GM23248 (cell line): ENCODE measurements at places on chromosomes 6 and 20. TPM values are rescaled to one million over a fixed set of nuclear protein-coding genes. Genes with fewer than 3 reads are reported as not detected.

DNA sequence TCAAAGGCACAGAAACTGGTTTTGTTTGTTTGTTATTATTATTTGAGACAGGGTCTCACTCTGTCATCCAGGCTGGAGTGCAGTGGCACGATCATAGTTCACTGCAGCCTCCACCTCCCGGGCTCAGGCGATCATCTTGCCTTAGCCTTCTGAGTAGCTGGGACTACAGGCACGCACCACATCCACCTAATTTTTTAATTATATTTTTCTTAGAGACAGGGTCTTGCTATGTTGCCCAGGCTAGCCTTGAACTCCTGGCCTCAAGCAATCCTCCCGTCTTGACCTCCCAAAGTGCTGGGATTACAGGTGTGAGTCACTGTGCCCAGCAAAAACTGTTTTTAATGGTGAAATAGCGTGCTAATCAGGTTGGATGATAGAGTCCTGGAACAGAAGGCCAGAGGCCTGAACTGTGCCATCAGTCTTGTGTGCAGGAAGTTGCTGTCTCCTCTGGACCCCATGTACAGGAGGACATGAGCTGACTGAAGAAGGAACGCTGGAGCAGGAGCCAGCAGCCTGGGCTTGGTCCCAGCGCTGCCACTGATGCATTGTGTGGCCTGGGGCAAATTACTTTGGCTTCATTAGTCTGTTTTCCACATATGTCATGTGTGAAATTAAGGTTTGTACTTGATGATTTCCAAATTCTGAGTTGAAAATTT is 4.9 kb downstream of the TM9SF4 start:
- H3K27ac ChIP-seq, result no peak overlapping the region
- no peaks in the 10 kb centered on the region for H3K27me3 ChIP-seq
- H3K36me3 ChIP-seq, result no peaks in the 10 kb centered on the region
- H3K4me3 ChIP-seq, result no peak overlapping the region
- peak; percentile 41 for DNase-seq

DNA sequence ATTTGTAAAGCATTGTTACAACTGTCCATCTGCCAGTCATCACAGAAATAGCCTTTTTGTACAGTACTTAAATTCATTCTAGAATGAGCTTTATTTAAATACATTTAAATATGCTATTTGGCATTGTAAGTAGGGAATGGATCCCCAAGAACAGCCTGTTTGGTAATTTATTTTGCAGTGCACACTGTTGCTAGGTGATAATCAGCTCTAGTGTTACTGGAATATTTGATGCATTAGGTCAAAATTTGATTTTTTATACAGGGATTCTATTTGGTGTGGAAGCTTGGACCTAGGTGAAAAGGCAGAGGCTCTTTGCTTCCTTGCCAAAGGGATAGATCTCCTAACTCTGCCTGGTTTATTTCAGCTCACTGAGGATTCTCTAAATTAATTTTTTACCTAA is 593.7 kb downstream of the EPM2A start:
- no peak overlapping the region for H3K4me3 ChIP-seq
- no peaks in the 10 kb centered on the region for H3K27me3 ChIP-seq
- H3K4me1 ChIP-seq, result no peaks in the 10 kb centered on the region
- no peaks in the 10 kb centered on the region for H3K36me3 ChIP-seq
- H3K27ac ChIP-seq, result no peak overlapping the region
- DNase-seq, result no peak

DNA sequence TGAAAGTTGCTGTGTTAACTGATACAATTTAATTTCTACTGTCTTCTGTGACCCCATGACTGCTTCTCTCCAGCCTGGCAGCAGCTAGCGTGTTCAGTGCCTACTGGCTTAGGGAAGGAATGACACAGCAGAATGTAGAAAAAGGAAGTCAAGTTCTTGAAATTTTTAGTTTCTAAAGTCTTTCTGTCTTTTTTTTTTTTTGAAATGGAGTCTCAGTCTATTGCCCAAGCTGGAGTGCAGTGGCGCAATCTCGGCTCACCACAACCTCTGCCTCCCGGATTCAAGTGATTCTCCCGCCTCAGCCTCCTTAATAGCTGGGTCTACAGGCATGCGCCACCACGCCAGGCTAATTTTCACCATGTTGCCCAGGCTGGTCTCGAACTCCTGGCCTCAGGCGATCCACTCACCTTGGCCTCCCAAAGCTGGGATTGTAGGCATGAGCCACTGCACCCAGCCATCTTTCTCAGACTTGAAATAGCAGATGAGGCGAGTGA is 39.3 kb downstream of the PCNA start:
- peak; percentile 87 for DNase-seq
- no peaks in the 10 kb centered on the region for H3K27me3 ChIP-seq
- peak overlapping the region; percentile 81 for H3K27ac ChIP-seq

EMILIN3 gene
- total RNA-seq, result 0.13 TPM in 1 of 2 replicates, not detected in the other

- no peaks in the 10 kb centered on the region for H3K27me3 ChIP-seq
- peak; percentile 87 for DNase-seq
- H3K4me3 ChIP-seq, result no peak overlapping the region
- H3K27ac ChIP-seq, result no peak overlapping the region
Measured at GRCh38 chr20:37276494-37277252, 12.8 kb upstream of the MANBAL start.

MEP1A gene
- not detected in 2 replicates for total RNA-seq

GRCh38 chr20:59359906-59360725 is 59.7 kb downstream of the EDN3 start:
- H3K4me1 ChIP-seq, result no peaks in the 10 kb centered on the region
- DNase-seq, result no peak
- H3K36me3 ChIP-seq, result no peaks in the 10 kb centered on the region
- H3K4me3 ChIP-seq, result no peak overlapping the region

DNA sequence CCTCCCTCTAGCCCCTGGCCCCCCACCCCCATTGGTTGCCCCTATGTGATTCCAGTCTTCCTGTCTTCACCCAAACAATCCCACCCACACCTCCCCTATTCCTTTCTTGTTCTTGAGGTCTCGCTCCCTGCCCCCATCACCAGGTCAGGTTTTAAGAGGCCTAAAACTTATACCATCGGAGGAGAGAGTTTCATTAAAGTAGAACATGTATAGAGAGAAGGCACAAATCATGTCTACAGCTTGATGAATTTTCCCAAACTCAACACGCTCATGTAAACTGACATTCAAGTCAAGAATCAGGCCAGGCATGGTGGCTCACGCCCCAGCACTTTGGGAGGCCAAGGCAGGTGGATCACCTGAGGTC is 44.5 kb downstream of the TGM2 start:
- no peak for DNase-seq
- H3K4me3 ChIP-seq, result no peak overlapping the region
- H3K36me3 ChIP-seq, result no peaks in the 10 kb centered on the region
- H3K27ac ChIP-seq, result no peak overlapping the region

- no peak overlapping the region for H3K4me3 ChIP-seq
- no peaks in the 10 kb centered on the region for H3K36me3 ChIP-seq
- H3K27ac ChIP-seq, result peak overlapping the region; percentile 43
- H3K4me1 ChIP-seq, result peaks cover 58% of the 10 kb centered on the region
- peak; percentile 70 for DNase-seq
- H3K27me3 ChIP-seq, result no peaks in the 10 kb centered on the region
Measured at GRCh38 chr6:35173427-35174087, 32.4 kb upstream of the TCP11 start.

DNA sequence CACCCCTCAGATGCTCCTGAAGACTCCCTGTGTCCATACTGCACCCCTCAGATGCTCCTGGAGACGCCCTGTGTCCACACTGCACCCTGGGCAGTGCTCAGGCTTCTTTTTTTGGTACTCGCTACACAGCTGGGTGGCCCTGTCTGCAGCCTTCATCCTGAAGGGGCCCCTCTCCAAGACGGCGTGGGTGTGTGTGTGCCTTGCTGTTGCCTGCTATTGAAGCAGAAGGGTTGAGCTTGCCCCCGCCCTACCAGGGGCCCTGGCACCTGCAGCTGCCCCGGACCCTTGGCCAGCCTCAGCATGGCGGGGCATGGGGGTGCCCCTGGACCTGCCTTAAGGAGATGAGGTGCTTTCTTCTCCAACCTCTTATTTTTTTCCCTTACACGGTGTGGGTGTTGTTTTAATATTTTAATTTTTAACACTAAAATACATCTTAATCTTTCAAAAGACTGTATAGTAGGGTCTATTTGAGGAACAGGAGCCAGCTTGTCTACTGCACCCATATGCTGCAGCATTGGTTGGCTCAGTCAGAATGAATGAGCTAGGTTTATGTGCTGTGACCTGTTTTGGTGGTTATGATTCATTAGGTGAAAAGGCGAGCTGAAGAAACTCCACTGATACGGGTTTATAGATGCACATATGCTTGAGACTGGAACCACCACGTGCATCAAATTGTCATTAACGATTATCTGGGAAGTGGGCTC is 135.9 kb downstream of the AGPAT4 start:
- H3K4me1 ChIP-seq, result no peaks in the 10 kb centered on the region
- no peaks in the 10 kb centered on the region for H3K27me3 ChIP-seq
- no peak overlapping the region for H3K4me3 ChIP-seq
- peaks cover 3% of the 10 kb centered on the region; the same call in 1 of the 2 replicates for H3K36me3 ChIP-seq

DNA sequence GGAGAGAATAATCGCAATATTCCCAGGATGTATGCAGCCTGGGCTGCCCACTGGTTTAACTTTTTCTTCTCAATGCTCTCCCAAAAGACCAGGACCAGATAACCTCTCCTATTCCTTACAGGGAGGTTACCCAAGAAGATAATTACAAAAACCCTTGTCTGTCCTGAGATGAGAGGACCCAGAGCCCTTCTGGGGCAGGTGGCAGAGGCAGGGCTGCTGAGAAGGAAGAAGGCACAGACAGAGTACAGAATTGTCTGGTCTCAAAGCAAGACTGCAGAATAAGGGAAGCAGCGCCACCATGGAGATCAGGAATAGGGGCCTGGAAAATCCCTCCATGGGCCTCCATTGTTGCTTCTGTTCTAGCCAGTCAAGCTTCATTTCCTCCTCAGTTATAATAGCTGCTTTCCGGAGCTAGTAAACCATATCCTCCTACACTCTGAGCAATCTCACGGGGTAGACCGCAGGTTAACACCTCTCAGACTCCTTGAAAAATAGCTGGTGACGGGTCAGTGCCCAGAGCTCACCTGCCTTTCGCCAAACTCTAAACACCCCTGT is 463 bp upstream of the HLA-DMB start:
- no peak overlapping the region for H3K4me3 ChIP-seq
- H3K36me3 ChIP-seq, result no peaks in the 10 kb centered on the region
- no peaks in the 10 kb centered on the region; the same call in none of the 2 replicates for H3K27me3 ChIP-seq
- no peak for DNase-seq
- no peak overlapping the region for H3K27ac ChIP-seq

- H3K36me3 ChIP-seq, result no peaks in the 10 kb centered on the region
- no peak for DNase-seq
- H3K27me3 ChIP-seq, result no peaks in the 10 kb centered on the region
- H3K4me1 ChIP-seq, result no peaks in the 10 kb centered on the region
Measured at GRCh38 chr6:120935908-120936307, 398.4 kb downstream of the TBC1D32 start.

- H3K4me3 ChIP-seq, result no peak overlapping the region
- peak; percentile 55 for DNase-seq
- no peaks in the 10 kb centered on the region for H3K27me3 ChIP-seq
- H3K36me3 ChIP-seq, result no peaks in the 10 kb centered on the region
Measured at GRCh38 chr6:13725570-13725969, 13.9 kb upstream of the RANBP9 start.

CLIC5 gene
- total RNA-seq, result not detected in 2 replicates

- H3K4me1 ChIP-seq, result peaks cover 24% of the 10 kb centered on the region
- DNase-seq, result no peak
- H3K27me3 ChIP-seq, result no peaks in the 10 kb centered on the region
- no peaks in the 10 kb centered on the region for H3K36me3 ChIP-seq
- no peak overlapping the region for H3K4me3 ChIP-seq
Measured at GRCh38 chr6:71347119-71347518, 58.5 kb downstream of the OGFRL1 start.

- H3K27ac ChIP-seq, result no peak overlapping the region
- H3K36me3 ChIP-seq, result no peaks in the 10 kb centered on the region
- no peak for DNase-seq
- H3K27me3 ChIP-seq, result no peaks in the 10 kb centered on the region
- H3K4me3 ChIP-seq, result no peak overlapping the region
- peaks cover 10% of the 10 kb centered on the region; the same call in 1 of the 2 replicates for H3K4me1 ChIP-seq
Measured at GRCh38 chr20:9076440-9076839, 7.6 kb downstream of the PLCB4 start.

GRCh38 chr20:3021327-3021726 is 22.1 kb upstream of the GNRH2 start:
- no peak overlapping the region for H3K27ac ChIP-seq
- no peaks in the 10 kb centered on the region for H3K4me1 ChIP-seq
- no peak for DNase-seq

GRM1 gene
- not detected in 2 replicates for total RNA-seq

DNA sequence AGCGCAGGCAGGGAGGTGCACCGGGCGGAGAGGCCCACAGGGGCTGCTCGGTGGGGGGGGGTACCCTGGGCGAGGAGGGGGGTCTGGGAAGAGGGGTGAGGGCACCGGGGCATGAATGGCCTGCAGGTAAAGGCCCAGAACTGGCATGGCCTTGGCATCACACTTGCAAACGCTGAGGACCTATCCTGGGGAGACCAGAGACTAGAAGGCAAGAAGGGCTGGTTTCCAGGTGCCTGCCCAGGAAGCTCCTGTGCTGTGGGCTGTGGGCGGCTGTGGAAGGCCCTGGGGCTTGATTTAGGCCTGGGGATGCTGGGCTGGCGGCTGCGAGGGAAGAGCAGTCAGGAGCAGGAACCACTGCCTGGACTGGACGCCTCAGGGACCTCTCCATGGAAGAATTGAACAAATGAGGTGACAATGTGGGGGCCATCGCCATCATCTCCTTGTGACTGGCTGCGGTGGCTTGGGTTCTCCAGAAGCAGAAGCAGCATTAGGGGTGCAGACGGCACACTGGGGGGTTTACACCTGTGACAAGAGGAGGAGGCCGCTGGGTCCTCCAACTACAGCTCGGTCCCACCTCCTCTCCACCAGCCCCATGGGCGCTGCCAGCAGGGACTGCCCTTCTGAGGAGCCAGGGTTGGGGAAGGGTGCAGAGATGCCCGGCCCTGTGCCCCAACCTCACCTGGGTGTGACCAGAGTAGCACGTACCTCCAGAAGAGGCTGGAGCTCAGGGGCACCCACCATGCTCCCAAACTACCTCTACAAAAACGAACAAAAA is 32.1 kb upstream of the IRF4 start:
- H3K36me3 ChIP-seq, result no peaks in the 10 kb centered on the region
- no peak overlapping the region for H3K27ac ChIP-seq
- no peaks in the 10 kb centered on the region for H3K4me1 ChIP-seq
